ENCODE measurements at places on chromosomes 6 and 20.

DNA sequence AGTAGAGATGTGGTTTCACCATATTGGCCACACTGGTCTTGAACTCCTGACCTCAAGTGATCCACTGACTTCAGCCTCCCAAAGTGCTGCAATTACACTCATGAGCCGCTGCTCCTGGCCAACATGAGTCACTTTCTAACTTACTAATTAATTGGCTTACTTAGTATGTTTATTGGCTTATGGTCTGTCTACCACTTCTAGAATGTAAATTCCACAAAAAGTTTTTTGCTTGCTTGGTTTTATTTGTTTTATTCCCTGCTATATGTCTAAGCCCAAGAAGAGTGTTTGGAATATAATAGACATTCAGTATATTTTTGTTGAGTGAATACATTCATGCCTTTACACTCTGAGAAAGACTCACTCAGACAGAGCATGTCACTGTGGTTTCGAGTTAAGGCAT lies 86.0 kb downstream of the SAMD3 start:
- DNase-seq: no peak

GRCh38 chr6:156866220-156867015 lies 89.2 kb downstream of the ARID1B start:
- no peak for DNase-seq

GRCh38 chr20:14449323-14449722 lies 111.9 kb upstream of the FLRT3 start:
- no peak for DNase-seq

DNA sequence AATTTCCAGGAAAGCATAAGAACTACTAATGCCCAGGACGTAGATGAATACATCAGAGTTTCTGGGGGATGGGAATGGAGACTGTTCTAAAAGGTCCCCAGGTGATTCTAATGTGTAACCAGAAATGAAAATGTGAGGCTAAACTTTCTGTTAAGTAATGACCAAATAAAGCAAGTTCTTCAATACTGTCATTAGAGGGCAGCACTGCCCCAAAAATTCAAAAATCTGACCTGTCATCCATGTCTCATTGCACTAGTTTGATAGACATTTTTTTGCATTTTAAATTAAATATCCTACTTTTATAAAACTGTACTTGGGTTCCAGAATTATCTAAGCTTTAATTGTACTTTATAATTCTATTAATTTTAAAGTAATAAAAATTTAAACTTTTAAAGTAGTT lies 94.9 kb downstream of the RFX6 start:
- no peak for DNase-seq

GRCh38 chr6:282867-283416 lies 9.3 kb upstream of the DUSP22 start:
- DNase-seq: no peak

- no peak for DNase-seq
Observed at GRCh38 chr6:12733876-12734275, 17.3 kb downstream of the PHACTR1 start.

GRCh38 chr6:3723966-3724365 lies 27.5 kb downstream of the PXDC1 start:
- no peak for DNase-seq

DNA sequence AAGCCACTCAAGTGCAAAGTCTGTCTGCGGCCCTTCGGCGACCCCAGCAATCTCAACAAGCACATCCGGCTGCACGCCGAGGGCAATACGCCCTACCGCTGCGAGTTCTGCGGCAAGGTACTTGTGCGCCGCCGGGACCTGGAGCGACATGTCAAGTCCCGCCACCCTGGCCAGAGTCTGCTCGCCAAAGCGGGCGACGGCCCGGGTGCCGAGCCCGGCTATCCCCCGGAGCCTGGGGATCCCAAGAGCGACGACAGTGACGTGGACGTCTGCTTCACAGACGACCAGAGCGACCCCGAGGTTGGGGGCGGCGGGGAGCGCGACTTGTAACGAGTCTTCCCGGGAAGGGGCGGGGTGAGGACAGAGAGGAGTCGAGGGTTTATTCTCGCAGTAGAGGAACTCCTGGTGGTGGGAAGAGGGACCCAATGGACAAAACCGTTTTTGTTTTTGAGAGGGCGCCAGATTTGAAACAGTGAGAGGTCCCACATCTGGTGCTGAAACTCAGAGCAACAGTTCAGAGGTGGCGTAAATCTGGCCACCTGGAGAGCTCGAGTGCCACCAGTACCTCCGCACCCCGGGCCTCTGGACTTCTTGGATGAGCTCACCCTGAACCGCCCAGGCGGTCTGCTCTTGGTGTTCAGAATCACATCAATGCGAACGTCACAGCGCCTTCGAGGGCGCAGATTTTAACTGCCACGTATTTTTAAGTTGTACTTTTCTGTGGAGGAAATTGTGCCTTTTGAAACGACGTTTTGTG lies 8.0 kb downstream of the PRDM13 start:
- no peak for DNase-seq

DNA sequence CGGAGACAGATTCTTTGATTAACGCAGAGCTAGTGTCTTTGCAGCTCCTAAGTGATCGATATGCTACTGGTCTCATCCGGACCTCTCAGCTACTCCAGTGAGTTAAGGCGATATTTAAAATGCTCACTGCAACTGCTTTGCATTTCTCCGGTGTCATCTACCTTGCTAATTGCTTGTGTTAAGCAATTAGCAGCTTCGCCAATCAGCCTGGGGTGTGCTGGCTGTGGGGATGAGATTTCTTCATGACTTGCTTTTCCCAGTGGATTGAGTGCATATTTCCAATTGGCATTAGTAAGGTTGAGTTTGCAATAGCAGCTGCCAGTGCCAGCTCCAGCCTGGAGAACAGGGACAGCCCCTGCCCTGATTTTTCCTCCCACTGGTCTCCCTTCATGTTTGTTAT lies 18.0 kb upstream of the GGTLC1 start:
- DNase-seq: no peak

DNA sequence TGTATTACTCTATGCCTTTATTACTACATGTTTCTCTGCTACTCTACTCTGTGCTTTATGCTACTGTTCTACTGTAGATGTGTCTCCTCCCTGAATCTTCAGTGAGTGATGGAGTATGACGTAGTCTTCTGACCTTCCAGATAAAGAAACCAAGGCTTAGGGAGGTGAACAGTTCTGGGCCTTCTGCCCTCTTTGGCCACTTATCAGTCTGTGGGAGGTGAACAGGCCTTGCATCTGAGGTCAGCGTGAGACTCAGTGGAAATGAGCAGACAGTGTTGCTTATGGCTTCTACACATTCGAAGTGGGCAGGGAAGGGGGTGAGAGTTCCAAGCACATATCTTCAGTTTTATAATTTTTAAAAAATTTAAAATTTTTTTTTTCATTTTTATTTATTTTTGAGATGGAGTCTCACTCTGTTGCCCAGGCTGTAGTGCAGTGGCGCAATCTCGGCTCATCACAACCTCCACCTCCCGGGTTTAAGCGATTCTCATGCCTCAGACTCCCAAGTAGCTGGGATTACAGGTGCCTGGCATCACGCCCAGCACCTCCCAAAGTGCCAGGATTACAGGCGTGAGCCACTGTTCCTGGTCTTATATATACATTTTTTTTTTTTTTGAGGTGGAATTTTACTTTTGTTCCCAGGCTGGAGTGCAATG lies 24.2 kb downstream of the MYBL2 start:
- no peak for DNase-seq

DNA sequence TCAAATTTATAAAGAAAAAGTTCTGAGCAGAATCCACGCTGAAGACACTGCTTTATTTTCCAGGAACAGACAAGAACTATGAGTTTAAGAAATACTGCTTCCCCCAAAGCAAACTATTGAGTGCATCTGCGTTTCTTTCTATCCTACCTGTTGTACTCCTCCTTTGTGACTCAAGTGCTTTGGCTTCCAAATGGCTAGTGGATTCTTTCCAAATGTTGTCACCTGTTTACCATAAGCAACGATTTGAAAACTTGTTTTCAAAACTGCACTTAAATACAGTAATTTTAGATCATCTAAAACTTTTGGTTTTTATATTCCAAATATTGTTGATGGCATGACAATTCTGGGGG lies 9.5 kb downstream of the PXDC1 start:
- DNase-seq: no peak

- DNase-seq: peak; percentile 21
Observed at GRCh38 chr6:169975701-169976100, 224.3 kb downstream of the ERMARD start.

GRCh38 chr20:50405915-50406609 lies 104.1 kb upstream of the PTPN1 start:
- DNase-seq: no peak

DNA sequence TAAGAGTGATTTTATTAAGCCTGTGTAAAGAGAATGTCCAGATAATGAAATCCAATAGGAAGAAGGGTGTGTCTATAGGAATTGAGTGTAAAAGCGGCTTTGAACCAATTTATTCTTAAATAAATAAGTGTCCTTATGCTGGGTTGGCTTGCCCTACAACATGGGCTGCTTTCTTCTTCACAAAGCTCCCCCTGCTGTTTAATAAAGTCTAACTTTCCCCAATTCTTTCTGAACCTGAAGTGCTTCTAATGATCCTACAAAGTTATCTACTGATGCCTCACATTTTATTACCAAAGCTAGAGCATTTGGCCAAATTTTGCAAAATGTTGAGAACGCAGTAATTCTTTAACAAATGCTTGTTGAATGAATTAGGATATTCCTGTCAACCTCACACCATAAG lies 36.3 kb upstream of the SIRT5 start:
- no peak for DNase-seq

DNA sequence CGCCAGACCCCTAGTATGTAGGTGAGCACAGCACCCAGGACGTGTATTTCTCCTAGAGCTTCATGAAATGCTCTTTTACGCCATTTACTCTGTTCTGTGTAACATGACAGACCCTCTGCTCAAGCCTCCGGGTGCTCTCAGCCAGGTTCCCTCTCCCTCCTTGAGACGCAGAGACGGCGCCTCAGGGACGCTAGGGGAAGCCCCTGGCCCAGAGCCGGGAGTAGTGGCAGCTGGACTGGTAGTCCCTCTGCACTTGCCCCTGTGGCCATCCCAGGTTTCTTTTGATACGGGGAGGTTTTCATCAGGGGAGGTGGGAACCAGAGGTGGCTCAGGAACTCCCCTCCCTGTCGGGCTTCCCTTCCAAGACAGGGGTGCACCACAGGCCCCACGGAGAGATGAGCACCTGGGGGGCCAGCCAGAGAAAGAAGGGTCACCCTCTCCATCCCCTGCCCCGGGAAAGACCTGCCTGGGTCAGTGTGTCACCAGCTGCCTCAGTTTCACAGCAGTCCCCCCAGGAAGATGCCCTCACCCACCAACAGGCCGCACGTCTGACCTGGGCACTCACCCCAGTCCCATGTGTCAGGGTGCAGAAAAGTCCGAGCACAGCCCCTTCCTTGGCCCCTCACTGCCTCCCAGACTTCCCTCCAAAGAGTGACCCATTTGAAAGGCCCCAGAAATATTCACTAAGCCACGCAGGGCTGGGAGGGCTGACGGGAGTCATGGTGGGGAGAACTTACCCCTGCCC lies 58.1 kb upstream of the AFDN start:
- no peak for DNase-seq

GRCh38 chr6:52360028-52360427 lies 1.9 kb upstream of the PAQR8 start:
- DNase-seq: no peak

- DNase-seq: no peak
Observed at GRCh38 chr6:109045493-109045892, 49.2 kb downstream of the SESN1 start.

DNA sequence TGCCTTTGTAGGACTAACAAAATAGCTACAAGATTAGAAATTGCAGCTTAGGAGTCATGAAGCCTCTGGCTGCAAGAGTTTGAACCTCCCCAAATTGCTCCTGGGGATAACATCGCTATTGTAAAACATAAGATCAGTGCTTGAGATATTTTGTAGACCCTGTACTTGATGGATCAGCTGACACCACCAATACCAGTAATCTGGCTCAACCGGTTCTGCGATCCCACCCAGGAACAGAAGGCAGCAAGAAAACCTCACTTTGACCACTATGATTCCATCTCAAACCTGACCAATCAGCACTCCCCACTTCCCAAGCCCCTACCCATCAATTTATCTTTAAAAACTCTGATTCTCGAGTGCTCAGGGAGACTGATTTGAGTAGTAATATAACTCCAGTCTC lies 265.7 kb upstream of the PRND start:
- DNase-seq: no peak

GRCh38 chr20:25272223-25273000 lies 24.5 kb downstream of the PYGB start:
- DNase-seq: peak; percentile 56

Measured in suprapubic skin (tissue), 4 donors.